ENCODE measurements at places on chromosomes 5 and 9.

GRCh38 chr5:79105868-79106267 lies 5.7 kb upstream of the BHMT start:
- H3K4me1 ChIP-seq: peaks cover 9% of the 10 kb centered on the region
- H3K27ac ChIP-seq: no peak overlapping the region
- no peaks in the 10 kb centered on the region for H3K36me3 ChIP-seq
- DNase-seq: no peak
- H3K4me3 ChIP-seq: no peak overlapping the region

DNA sequence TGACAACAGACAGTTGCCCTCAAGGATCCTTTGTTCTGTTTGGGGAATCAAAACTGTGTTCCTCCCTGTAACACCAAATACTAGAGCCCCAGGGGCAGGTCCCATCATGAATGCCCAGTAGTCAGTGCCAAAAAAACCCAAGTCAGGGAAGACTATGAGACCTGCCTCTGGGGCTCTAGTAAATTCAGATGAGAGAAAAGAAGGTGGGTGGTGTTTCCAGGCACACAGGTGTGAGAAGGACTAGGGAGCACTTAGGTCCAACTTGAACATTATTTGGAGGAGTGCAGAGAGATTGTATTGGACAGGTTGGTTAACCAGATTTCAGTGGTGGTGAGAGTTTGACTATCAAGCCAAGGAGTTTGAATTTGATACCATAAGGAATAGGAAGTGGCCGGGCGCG lies 52.0 kb downstream of the SLC22A5 start:
- no peak overlapping the region for H3K4me3 ChIP-seq
- peaks cover 12% of the 10 kb centered on the region for H3K4me1 ChIP-seq
- no peaks in the 10 kb centered on the region for H3K36me3 ChIP-seq
- no peaks in the 10 kb centered on the region for H3K27me3 ChIP-seq
- H3K27ac ChIP-seq: no peak overlapping the region

DNA sequence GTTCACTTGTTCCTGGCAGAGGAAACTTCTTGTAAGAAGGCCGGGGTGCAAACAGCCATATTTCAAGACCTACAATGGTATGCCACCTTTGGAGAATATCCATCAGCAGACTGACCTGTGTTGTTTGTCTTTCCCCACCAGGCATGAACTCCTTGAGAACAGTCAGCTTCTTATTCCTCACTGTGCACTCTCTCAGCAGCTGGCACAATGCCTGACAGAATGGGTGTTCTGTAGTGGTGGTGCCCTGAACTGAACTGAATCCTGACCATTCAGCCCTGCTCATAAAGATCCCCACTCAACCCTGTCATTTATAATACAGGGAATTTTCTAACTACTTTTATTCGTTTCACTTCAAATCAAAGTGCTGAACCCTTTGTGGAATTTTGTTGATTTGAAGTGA lies 206.9 kb downstream of the COX7C start:
- no peaks in the 10 kb centered on the region for H3K4me1 ChIP-seq
- no peaks in the 10 kb centered on the region for H3K36me3 ChIP-seq
- H3K4me3 ChIP-seq: no peak overlapping the region
- no peak overlapping the region for H3K27ac ChIP-seq
- DNase-seq: no peak

- no peaks in the 10 kb centered on the region for H3K36me3 ChIP-seq
- H3K27me3 ChIP-seq: no peaks in the 10 kb centered on the region
- peaks cover 5% of the 10 kb centered on the region for H3K4me1 ChIP-seq
- H3K27ac ChIP-seq: no peak overlapping the region
- no peak for DNase-seq
Measured at GRCh38 chr9:131529597-131530545, 1.2 kb downstream of the UCK1 start.

DNA sequence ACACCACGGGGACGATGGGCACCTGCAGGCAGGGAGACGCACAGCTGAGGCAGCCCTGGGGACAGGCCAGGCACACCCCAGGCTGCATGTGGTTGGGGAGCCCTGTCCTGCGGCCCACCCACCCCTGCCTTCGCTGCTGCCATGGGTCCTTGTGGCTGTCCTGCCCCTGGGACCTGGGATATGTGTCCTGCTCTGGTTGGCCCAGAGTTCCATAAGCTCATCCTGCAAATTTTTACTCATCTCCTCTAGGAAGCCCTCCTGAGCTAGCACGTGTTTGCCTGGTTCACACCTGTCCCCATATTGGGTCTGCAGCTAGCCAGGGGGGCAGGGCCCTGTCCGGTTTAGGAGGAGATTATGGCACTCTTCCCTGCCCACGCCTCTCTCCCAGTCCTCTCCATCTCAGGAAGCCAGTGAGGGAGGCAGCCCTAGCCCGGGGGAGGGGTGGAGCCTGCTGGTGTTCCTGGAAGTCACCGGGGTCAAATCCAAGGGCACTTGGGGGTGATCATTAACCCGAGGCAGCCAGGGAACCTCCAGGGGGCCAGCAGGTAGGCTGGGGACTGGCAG lies 12.2 kb downstream of the EGFL7 start:
- no peak overlapping the region for H3K27ac ChIP-seq
- H3K4me3 ChIP-seq: no peak overlapping the region
- DNase-seq: no peak
- H3K27me3 ChIP-seq: no peaks in the 10 kb centered on the region

DNA sequence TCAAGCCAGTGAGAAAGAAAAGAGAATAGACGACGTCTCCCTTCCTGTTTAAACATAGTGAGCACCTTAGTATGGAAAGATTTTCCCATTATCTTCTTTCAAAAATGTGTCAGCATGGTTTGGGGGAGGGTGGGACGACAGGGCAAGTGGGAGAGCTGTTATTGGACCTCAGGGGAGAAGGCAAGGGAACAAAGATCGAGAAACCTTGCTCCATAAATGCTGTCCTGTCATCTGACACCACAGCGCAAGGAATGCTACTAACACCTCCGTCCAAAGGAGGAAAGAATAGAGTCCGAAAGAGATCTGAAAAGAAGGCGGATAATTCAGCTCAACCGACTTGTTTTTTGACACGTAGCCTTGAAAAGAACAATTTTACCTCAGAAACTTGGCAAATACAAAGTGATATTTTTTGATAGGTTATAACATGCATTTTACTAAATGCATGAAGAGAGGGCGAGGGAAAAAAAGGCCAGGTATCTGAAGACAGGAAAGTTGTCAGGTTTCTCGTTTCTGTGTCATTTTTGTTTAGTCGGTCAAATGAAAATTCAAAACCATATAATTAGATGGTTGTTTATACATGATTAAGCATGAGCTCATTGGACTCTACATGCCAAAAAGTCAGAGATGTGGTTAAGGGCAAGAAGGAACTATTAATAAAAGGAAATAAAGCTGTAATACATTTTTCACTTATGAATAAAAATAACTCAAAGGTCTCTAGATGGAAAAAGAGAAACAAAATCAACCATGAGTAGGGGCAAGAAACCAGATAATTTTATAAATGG lies 155.7 kb downstream of the GLIS3 start:
- H3K27me3 ChIP-seq: no peaks in the 10 kb centered on the region
- peak; percentile 69 for DNase-seq
- no peaks in the 10 kb centered on the region for H3K36me3 ChIP-seq

DNA sequence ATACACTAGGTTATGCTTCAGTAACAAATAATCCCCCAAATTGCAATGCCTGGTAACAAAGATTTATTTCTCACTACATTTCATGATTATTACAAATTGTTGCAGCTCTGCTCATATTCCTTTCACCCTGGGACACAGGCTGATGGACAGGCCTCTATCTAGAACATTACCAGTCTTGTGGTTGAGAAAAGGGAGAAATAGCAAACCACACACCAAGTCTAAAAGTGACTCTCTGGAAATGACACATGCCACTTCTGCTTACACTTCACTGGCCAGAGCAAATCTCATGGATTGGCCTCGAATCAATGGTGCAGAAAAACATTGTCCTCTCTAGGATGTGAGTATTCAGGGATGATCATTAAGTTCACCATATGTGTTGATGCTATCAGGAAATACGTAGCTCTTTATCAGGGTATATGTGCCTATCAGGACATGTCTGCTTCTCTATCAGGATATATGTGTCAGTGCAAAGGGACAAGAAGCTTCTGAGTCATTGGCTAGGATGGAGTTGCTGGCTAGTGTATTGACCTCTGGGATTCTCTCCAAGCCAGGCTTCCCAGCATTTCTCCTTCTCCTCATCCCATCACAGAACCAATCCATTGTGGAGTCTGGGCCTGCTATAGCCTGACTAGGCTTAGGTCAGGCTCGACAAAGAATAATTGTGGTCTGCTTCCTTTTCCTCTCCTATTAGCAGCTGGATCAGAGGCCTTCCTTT lies 91.1 kb upstream of the CEP78 start:
- no peaks in the 10 kb centered on the region for H3K27me3 ChIP-seq
- no peak overlapping the region for H3K27ac ChIP-seq
- H3K36me3 ChIP-seq: no peaks in the 10 kb centered on the region
- peaks cover 11% of the 10 kb centered on the region for H3K4me1 ChIP-seq

DNA sequence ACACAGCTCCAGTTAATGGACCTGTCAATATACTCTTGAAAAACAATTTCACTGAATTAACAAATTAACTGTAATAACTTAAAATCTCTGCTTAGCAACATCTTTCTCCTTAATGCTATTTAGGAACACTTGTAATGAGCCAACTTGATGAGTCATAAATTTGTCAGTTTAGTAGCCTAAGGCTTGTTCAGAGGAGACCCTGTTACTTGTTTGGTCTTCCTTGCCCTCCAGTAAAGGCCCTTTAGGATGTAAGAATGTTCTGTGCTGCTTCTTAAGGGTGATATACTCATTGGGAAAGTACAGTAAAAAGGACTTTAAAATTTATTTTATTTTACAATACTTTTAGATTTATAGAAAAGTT lies 11.4 kb upstream of the MATR3 start:
- peaks cover 9% of the 10 kb centered on the region for H3K4me1 ChIP-seq
- DNase-seq: no peak
- H3K36me3 ChIP-seq: peaks cover 32% of the 10 kb centered on the region
- H3K27me3 ChIP-seq: no peaks in the 10 kb centered on the region
- H3K4me3 ChIP-seq: no peak overlapping the region

- H3K27me3 ChIP-seq: no peaks in the 10 kb centered on the region
- H3K27ac ChIP-seq: no peak overlapping the region
- peaks cover 21% of the 10 kb centered on the region for H3K4me1 ChIP-seq
- no peak for DNase-seq
Measured at GRCh38 chr5:33270671-33271070, 170.1 kb upstream of the TARS1 start.
